Naive thymus-derived CD4-positive, alpha-beta T cell (primary cell): ENCODE measurements at places on chromosomes 6 and 20. TPM values are rescaled to one million over a fixed set of nuclear protein-coding genes. Genes with fewer than 3 reads are reported as not detected.

The AVP gene
- polyA plus RNA-seq: not detected

The SPACA1 gene
- polyA plus RNA-seq: not detected

GRCh38 chr20:34512955-34513419, 3.2 kb upstream of the DYNLRB1 start:
- DNase-seq: no peak

DNA sequence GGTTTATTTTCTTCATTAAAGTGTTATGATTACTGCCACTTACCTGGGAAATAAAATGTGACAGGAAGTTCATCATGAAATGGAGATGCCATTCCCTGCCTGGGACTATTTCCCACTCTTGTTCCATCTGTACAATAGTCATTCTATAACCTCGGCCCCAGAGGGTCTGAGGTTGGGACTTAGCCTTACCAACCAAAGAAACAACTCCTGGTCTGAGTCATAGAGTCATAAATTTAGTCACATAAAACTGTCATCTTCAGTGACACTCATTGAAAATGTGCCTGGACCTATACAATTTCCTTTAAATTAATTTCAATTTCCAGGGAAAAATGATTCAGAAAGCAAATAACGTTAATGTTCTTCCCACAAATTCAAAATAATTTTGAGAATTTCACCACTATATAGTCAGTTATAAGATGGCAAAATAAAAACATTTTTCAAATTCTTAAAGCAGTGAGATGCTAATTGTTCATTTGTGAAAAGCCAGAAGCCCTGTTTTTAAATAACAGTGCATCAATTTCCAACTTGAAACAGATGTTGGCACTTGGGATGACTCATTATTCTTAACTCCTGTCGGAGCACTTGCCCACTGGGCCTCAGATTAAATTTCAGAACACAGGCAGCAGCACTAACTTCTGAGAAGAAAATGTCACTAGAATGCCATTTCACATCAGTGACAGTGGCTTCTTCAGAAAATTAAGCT, 201.2 kb upstream of the SMLR1 start:
- no peak for DNase-seq

GRCh38 chr6:140824595-140824994, 1308.1 kb upstream of the GJE1 start:
- DNase-seq: no peak
